Hematopoietic multipotent progenitor cell (in vitro differentiated cells): ENCODE measurements at places on chromosomes 3 and 15. TPM values are rescaled to one million over a fixed set of nuclear protein-coding genes. Genes with fewer than 3 reads are reported as not detected.
A peak's percentile ranks its signal among the peaks of the same experiment; 100 is the strongest.

HYKK gene
- total RNA-seq = 0.81 TPM

LRRC34 gene
- total RNA-seq = 6.7 TPM

RHOV gene
- 0.27 TPM for total RNA-seq

NEK10 gene
- total RNA-seq = 1.3 TPM

IFT80 gene
- total RNA-seq = 11.3 TPM

TMEM212 gene
- not detected for total RNA-seq

TFG gene
- total RNA-seq = 41.7 TPM

C15orf62 gene
- 1.1 TPM for total RNA-seq

NR2E3 gene
- not detected for total RNA-seq

DPPA2 gene
- total RNA-seq = under 0.01 TPM

PLCH1 gene
- total RNA-seq = 1.1 TPM

CFAP100 gene
- total RNA-seq = not detected

LRTM1 gene
- total RNA-seq = not detected

GRCh38 chr3:3675801-3676200, 123.4 kb upstream of the LRRN1 start:
- DNase-seq = no peak

DNA sequence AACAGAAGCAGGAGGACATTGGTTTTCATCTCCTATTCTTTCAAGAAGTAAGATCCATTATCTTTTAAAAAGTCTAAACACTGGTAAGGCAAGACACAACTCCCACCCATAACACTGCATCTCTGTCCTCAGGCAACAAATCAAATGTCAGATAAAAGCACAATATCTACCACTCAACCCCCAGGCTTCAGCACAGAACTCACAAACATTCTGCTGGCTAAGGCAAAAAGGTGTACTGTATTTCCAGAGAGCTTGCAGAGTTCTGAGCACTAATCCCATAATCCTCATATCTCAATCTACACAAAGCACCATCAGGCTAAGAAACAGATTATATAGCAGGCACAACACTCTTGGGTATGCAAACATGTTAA, 20.9 kb downstream of the RAF1 start:
- DNase-seq = no peak

DNA sequence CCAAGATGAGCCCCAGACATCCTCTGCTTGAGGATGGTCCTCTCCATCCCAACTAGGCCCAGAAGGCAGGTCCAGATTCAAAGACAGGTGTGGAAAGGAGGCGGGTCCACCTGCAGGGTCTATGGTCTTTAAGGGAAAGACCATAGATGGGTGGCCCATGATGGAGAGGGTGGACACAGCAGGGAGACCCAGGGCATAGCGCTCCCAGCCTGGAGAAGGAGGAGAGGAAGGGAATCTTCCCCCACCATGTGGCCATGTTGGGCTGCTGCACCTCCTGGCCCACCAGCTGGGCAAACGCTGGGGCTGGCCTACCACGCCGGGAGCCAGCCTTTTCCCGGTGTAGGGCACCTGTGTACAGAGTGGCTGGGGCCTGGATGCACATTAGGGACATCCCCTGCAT, 265.2 kb upstream of the TLE3 start:
- peak; percentile 22 for DNase-seq

- DNase-seq = no peak
Observed at GRCh38 chr15:67013696-67014095, 51.7 kb upstream of the SMAD3 start.

GRCh38 chr15:81071120-81071519, 63.0 kb upstream of the CFAP161 start:
- DNase-seq = no peak

GRCh38 chr3:11547498-11547897, 96.2 kb downstream of the VGLL4 start:
- no peak for DNase-seq

DNA sequence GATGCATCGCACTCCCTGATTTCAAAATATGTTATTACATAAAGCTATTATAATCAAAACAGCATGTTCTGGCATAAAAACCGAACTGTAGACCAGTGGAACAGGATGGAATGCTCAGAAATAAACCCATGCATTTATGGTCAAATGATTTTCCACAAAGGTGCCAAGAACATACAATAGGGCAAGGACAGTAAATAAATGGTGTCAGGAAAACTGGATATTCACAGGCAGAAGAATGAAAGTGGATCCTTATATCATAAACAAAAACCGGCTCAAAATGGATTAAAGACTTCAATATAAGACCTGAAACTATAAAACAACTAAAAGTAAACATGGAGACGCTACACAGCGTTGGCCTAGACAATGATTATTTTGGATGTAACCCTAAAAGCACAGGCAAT, 22.6 kb downstream of the USP50 start:
- DNase-seq = no peak

DNA sequence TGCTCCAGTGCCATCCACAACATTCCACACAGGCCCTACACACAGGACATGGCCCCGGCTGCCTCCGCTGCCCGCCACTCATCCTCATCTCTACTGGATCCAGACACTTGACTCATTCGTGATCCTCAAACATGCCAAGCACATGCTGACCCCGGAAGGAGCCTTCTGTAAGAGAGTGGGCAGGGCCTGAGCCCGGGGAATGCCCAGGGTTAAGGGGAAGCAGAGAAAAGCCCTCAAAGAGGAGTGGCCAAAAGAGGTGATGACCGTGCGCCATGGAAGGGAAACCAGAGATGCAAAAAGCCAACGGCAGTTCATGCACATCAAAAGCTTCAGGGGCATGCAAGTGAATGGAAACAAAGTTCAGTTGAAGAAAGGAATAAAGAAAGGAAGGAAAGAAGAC, 46.1 kb downstream of the RFTN1 start:
- DNase-seq = peak; percentile 62

GRCh38 chr3:116059421-116060096, 385.7 kb downstream of the LSAMP start:
- no peak for DNase-seq

- DNase-seq = no peak
Observed at GRCh38 chr3:114887806-114888205, 259.3 kb downstream of the ZBTB20 start.

DNA sequence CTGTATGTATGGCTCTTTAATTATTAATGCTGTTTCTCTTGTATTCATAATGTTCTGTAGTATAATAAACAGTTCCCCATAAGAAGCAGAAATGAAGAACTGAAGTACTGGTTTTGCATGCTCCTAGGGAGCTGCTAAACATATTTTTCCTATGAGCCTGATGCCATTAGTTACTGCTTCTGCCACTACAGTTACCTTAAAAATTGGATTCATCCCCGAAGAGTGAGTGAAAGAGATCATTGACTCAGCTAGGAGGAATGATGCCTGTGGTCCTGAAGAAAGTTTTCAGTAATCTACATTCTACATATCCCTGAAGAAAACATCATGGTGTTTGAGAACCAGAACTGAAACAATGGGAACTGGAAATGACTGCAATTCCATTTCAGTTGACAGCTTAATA, 37.1 kb upstream of the ST3GAL6 start:
- no peak for DNase-seq

GRCh38 chr3:116186049-116186448, 259.2 kb downstream of the LSAMP start:
- no peak for DNase-seq

GRCh38 chr3:70979983-70980645, 603.4 kb downstream of the FOXP1 start:
- DNase-seq = no peak

- no peak for DNase-seq
Observed at GRCh38 chr15:33964665-33965040, 3.6 kb upstream of the CHRM5 start.

DNA sequence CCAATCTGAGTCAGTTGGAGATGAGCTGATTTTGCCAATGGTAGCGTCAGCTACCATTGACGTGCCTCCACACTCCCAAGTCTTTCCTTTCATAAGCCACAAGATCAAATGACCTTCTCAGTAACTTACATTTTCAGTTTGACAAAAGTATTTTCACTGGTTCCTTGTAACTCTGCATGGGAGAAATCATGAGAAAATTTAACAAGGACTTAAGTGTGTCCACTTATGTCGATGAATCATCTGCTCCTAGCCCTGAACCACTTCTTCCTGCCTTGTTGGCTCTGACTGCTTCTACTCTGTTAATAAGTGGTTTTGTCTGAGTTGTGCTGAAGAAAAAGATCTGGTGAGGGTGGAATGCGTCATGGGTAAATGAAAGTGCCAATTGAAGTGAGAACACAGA, 101.2 kb downstream of the NFKBIZ start:
- no peak for DNase-seq

DNA sequence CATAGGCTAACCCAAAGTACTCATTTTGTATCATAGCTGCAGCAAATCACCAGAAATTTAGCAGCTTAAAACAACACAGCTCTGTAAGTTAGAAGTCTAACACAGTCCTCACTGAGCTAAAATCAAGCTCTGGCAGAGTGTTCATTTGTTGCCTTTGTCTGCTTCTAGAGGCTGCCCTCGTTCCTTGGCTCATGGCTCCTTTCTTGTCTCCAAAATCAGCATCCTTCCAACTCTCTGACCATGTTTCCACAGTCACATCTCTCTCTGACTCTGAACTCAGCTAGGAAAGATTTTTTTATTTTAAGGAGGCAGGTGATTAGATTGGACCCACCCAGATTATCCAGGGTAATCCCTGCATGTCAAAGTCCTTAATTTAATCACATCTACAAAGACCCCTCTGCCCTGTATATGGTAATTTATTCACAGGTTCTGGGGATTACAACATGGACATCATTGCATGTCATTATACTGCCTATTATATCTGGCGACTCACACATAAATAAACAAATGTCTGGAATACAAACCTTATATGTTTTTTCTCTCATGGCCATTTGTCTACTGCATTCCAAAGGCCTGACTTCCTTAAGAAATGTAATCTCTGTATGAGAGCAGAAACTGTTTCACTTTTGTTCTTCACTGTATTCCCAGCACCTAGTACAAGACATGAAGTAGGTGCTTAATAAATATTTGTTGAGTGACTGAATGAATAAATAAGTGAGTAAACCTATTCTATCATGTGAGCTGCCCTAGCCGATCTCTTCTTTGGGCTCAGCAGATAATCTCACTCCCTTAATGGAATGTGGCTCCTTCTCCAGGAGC, 15.1 kb upstream of the UACA start:
- DNase-seq = no peak

GRCh38 chr3:37241880-37242279, 67.5 kb upstream of the LRRFIP2 start:
- DNase-seq = no peak

GRCh38 chr15:77064063-77064462, 6.8 kb downstream of the TSPAN3 start:
- no peak for DNase-seq

DNA sequence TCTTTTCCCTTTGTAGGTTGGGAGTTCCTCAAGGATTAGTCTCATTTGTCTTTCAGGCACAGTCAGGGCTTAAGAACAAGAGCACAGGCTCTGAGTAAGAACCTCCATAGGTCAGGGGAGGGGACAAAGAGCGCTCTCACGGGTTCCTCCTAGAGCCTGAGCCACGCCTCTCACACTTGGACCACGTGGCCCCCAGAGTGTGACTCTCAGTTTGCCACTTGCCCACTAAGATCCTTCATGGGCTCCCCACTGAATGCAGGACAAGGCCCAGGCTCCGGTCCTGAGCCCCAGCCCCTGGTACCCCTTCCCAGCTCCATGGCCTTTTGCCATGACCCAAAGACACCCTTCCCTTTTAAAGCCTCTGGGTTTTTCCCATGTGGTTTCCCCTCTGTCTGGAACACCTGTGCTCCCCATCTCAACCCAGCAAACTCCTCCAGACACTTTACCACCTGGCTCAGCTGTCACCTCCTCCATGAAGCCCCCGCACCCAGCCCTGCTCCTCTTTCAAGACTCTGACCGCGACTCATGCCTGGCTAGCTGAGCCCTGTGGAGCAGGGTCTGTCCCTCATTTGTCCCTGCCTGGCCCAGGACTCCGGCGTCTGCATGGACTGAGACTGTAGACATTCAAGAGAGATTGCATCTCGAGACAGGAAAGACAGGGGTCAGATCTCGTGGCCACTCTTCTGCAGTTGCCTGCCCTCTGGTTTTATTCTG, 32.7 kb downstream of the IQSEC1 start:
- DNase-seq = peak; percentile 53

- DNase-seq = no peak
Observed at GRCh38 chr15:29835301-29835700, 13.0 kb upstream of the TJP1 start.

GRCh38 chr3:195763076-195763830, 42.5 kb downstream of the MUC20 start:
- DNase-seq = no peak

DNA sequence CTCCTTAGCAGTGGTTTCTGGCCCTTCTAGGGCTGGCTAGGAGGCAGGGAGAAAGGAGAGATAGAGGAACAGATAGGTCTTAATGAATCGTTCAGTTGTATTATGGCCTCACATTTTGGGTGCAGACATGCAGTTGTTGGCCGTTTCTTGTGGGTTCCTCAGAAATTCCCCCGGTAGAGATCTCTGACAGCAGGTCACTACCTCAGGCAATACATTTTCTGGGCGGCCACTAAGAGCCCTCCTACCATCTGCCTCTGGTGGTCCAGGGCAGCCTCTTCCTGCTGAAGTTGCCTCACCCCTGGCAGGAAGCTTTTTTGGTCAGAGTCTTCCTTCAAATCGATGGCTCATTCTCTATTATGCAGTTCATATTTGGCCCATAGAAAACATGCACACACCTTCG, 266.1 kb downstream of the SV2B start:
- DNase-seq = no peak

DNA sequence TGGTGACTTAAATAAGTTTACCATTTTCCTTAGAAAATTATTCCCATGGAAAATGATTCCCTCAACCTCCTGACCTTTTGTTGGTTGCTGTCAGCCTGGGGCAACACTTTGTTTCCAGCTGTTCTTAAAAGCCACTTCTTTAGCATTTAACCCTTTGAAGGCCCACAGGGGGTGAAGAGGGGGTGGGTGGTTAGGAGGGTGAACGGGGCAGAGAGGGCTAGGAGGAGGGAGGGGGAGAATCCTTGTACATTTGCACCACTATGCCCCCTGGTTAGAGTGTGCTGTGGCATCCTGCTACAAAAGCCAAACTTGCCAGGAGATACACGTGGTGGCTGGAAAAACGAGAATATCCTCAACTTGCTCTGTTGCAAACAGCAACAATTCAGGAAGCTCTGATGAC, 273.2 kb upstream of the RGMA start:
- no peak for DNase-seq

GRCh38 chr3:24736701-24737100, 242.1 kb upstream of the THRB start:
- no peak for DNase-seq

GRCh38 chr15:72724028-72724427, 38.0 kb downstream of the BBS4 start:
- DNase-seq = no peak

- no peak for DNase-seq
Observed at GRCh38 chr3:5321666-5322340, 134.3 kb downstream of the EDEM1 start.
